Activated T-helper 1 cell treated with anti-CD3 and anti-CD28 coated beads, Interleukin-2, amount 50 U/mL, for 16 hours (primary cell): ENCODE measurements at places on chromosomes 2 and 18.

GRCh38 chr2:206260188-206261012, 14.1 kb upstream of the ZDBF2 start:
- no peak for DNase-seq

DNA sequence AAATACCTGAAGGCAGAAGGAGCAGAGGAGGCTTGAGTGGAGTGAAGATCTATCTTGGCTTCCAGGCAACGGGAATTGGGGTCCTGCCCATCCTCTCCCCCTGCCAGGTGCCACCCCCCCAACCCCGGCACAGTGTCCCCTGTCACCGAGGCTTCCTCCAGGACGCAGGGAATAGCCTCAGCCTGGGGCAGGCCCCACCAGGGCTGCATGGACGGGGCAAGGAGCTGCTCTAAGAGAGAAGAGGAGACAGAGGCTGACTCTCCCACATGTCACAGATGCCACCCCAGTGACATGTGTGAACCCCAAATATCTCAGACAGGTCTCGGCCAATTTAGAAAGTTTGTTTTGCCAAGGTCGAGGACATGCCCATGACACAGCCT, 42.1 kb downstream of the PXDN start:
- no peak for DNase-seq

DNA sequence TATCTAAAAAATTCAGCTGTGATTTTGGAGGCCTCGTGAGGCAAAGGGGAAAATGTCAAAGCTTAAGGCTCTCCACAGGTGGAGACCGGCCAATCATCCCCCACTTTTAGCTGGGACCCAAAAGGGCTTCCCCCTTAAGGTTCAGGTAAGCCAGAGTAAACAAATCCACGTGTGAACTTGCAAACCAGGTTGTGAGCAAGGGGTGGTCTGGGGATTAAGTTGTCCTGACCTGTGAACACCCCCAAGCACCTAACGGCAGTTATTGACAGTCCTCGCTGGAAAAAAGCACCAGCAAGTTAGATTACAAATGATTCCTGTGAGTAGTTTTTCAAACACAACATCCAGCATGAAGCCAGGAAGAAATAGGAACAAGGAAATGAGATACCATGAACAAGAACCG, 42.9 kb downstream of the MYO7B start:
- no peak for DNase-seq

- no peak for DNase-seq
These were observed 858 bp downstream of the TP53I3 start for GRCh38 chr2:24083567-24084385.

DNA sequence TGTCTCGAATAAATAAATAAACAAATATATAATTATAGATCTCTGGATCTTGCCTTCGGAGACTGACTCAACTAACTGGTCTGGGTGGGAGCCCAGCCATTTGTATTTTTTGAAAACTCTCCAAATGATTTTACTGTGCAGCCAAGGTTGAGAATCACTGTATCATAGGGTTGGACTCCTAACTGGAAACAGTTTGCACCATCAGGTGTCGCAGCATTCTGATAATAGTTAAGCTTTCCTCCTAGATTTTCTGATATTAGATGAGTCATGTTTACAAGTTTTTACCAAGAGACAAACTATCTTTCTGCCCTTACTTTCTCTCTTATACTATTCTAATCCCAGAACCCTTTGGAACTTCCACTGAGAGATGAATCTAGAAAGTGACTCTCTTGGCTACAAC, 16.8 kb downstream of the IL37 start:
- DNase-seq: no peak

GRCh38 chr2:46844443-46844842, 71.2 kb downstream of the MCFD2 start:
- DNase-seq: no peak

GRCh38 chr2:153163055-153163454, 315.5 kb downstream of the RPRM start:
- DNase-seq: no peak

GRCh38 chr2:160842286-160842685, 317.9 kb upstream of the TANK start:
- no peak for DNase-seq

DNA sequence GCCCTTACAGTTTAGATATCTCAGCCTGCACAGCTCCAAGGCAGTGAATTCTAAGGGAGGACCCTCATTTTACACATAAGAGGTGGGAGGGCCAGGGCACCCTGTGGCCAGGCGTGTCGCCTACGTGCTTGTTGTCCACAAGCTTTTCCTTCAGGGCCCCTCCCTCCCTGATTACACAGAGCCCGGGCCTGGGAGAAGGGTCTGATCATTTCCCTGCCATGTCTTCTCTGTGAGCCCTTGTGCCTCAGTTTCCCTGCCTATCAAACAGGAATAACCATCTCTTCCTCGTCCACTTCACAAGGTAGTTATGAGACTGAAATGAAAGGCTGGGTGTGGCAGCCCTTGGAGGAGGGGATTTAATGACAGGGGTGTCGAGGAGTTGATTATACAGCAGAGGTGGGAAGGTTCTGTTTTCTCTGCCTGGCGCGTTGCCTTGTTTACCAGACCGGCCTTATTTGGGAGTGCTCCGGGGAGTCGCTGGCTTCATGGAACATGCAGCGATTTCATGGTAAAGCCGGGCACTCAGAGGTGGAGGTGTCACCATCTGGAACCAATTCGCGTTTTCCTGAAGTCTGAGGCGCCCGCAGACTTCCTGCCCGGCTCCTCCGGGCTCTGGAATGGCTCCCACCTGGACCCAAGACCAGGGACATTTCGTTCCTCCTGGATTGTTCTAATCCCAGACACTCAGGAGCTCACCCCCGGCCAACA, 208.9 kb downstream of the KLHL29 start:
- no peak for DNase-seq

GRCh38 chr2:17752246-17752645, 1.4 kb downstream of the SMC6 start:
- no peak for DNase-seq

GRCh38 chr2:240686460-240686859, 3.8 kb upstream of the AQP12B start:
- no peak for DNase-seq

GRCh38 chr2:177405029-177405692, 12.6 kb downstream of the AGPS start:
- no peak for DNase-seq
